ENCODE measurements at places on chromosomes 1 and 21.

DNA sequence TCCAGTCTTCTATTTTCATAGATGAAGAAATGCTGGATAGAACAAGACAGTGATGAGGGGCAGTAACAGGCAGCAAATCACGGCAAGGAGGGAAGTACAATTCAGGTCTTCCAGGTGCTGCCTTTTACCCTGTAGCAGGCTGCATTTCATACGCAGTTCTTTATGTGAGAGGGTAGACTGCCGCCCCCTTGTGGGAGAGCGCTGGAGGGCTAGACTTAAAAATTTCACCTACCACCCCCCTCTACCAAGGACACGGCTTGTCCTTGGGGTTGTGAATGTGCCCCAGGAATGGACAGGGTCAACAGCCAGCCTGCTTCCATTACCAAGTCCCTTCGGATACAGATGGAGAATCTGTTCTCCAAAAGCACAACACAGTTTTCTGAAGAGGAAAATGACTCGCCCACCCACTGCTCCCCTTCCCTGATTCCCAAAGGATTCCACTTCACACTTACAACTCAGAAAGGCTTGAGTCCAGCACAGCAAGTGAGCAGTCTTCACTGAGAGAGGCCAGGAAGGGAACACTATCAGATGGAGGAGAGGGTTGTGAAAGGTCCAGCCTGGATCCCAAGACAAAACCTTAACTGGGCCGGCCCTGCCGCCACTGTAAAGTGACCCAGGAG, 7.4 kb downstream of the WDR77 start:
- peak; percentile 13 for DNase-seq

GRCh38 chr1:58786184-58786926, 2.5 kb upstream of the JUN start:
- DNase-seq, result no peak

- no peak for DNase-seq
These were observed 90.2 kb upstream of the RUNX1 start for GRCh38 chr21:35139382-35139715.

DNA sequence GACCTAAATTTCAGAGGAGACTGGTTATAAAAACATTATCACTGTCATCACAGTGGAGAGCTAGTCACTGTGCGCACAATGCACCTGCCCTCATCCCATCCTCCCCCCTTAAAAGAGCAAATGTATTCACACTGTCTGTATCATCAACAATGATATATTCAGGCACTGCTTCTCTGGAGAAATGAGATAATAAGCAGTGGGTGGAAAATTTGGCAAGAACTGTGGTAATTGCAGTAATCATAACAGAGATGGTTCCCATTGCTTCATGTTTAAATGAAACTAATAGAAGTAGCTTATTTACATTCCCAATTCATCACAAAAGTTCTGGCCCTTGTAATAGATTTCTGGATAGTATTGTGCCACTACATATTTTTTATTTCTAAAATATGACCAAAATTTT, 867.4 kb upstream of the ADGRL2 start:
- no peak for DNase-seq

DNA sequence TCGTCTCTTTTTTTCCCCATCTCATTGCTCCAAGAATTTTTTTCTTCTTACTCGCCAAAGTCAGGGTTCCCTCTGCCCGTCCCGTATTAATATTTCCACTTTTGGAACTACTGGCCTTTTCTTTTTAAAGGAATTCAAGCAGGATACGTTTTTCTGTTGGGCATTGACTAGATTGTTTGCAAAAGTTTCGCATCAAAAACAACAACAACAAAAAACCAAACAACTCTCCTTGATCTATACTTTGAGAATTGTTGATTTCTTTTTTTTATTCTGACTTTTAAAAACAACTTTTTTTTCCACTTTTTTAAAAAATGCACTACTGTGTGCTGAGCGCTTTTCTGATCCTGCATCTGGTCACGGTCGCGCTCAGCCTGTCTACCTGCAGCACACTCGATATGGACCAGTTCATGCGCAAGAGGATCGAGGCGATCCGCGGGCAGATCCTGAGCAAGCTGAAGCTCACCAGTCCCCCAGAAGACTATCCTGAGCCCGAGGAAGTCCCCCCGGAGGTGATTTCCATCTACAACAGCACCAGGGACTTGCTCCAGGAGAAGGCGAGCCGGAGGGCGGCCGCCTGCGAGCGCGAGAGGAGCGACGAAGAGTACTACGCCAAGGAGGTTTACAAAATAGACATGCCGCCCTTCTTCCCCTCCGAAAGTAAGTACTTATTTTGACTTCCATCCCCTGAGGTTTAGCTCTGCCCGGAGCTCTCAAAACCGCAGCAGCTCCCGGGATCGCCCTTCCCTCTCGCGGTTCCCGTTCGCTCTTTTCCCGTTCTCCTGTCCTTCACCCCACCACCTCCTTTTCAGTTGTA, 1.5 kb downstream of the TGFB2 start:
- no peak for DNase-seq

DNA sequence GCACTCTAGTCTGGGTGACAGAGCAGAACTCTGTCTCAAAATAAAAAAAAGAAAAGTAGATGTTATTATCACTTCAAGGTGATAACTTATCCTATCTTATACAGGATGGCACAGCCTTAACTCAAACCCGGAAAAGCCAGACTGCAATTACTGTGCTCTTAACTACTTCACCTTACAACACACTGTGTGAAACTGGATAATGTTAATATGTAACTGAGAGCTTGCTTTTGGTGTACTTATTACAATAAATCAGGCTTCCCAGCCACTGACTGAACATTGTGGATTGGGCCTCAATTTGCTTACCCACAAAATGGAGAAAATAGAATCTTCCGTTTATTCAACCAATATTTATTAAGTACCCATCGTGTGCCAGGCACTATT, 1.4 kb downstream of the ORC1 start:
- DNase-seq, result no peak

GRCh38 chr1:59368008-59368670, 71.2 kb downstream of the FGGY start:
- DNase-seq, result no peak

DNA sequence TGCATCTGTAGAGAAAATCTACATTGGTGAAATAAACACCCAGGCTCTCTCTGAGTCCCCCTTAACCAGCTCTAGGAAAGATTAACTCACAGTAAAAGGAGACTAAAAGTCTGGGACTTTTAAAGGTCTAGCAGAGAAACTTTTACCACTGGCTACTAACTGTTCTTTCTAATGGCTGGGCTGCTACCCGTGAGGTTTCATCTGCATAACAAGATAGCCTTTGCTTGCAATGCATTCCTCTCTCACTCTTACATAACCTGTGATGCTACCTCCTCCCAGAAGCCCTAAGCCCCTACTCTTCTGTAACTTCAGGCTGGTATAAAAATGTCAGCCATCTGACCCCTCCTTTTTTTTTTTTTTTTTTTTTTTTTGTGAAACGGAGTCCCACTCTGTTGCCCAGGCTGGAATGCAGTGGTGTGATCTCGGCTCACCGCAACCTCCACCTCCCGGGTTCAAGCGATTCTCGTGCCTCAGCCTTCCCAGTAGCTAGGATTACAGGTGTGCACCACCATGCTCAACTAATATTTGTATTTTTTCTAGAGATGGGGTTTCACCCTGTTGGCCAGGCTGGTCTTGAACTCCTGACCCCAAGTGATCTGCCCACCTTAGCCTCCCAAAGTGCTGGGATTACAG, 344.2 kb downstream of the RGS7 start:
- DNase-seq, result no peak

- DNase-seq, result no peak
These were observed 3.6 kb downstream of the KCNN3 start for GRCh38 chr1:154866257-154867063.

- no peak for DNase-seq
These were observed 24.2 kb downstream of the CCDC185 start for GRCh38 chr1:223417444-223417843.

DNA sequence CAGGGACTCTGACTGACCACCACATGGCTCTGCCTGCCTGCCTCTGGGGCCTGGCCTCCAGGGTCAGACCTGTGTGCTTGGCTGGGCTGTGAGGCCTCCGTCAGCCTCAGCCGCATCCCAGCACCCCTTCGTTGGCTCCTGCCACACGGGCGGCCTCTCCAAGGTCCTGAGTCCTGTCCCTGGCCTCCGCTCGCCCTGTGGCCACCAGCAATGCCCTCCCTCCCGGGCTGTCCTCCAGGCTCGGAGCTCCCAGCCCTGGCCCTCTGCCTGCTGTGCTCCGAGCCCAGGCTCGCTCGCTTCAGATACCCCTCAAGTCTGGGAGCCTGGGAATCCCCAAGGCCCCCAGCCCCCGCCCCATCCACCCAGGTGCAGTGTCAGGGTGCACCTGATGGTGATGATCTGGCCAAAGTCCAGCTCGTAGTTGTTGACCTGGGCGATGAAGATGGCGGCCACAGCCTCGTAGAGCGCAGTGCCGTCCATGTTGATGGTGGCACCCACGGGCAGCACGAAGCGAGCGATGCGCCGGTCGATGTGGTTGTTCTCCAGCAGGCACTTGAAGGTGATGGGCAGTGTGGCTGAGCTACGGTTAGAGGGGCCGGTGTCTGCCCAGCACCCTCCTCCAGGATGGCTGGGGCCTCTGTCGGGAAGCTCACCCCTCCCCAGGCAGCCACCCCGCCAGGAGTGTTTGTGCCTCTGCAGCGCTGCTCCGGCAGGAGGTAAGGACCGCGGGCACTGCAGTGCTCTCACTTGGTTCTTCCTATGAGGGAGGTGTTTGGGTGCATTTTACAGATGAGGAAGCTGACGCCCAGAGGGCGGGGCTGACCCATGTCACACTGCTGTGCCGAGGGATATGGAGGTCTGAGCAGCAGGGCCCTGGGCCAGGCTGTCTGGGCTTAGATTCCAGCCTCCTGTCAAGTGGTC, 28.5 kb downstream of the PODN start:
- no peak for DNase-seq

- no peak for DNase-seq
These were observed 130.1 kb downstream of the SIM2 start for GRCh38 chr21:36828891-36829515.

- no peak for DNase-seq
These were observed 27.6 kb downstream of the LUZP1 start for GRCh38 chr1:23140940-23141596.

- DNase-seq, result no peak
These were observed 22.4 kb upstream of the RBM15 start for GRCh38 chr1:110316735-110317134.

DNA sequence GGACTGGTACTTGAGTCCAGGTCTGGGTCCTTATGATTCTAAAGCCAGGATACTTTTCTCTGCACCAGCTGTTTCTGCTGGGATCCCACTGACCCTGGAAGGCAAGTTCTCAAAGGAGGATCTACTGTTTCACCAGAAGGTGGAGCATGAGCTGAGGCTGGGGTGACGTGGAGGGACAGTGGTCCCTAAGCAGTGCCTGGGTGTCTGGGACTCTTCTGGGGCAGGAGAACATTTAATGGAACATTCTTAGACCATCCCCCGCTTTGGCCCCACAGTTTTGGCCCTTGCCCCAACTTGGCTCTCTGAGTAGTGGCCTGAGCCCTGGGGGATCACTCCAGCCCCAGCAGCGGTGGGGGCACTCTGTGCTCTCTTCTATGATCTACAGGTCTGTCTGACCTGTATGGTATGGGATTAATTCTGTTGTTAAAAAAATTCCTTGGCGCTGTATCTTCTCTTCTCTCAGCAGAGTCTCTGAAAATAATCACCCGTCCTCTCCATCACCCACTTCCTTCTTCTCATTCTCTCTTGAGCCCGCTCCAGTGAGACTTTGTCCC, 60.3 kb upstream of the CSF3R start:
- DNase-seq, result no peak

DNA sequence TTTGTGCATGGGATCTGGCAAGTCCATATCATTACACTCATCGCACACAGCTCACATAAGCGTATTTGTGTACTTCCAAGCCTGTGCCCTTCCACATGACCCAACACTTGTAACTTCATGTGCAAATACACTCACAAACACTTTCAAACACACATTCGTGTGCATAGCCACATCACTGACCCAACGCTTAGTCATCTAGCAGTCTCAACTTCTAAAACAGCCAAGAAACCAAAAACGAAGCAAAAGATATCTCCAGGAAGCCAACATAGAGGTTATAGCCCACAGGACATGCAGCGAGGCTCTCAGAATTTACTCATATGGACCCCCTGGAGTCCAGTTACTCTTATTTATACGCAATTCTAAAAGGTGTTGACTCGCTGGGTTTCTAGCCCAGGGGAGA, 10.9 kb upstream of the GOLT1A start:
- DNase-seq, result no peak

DNA sequence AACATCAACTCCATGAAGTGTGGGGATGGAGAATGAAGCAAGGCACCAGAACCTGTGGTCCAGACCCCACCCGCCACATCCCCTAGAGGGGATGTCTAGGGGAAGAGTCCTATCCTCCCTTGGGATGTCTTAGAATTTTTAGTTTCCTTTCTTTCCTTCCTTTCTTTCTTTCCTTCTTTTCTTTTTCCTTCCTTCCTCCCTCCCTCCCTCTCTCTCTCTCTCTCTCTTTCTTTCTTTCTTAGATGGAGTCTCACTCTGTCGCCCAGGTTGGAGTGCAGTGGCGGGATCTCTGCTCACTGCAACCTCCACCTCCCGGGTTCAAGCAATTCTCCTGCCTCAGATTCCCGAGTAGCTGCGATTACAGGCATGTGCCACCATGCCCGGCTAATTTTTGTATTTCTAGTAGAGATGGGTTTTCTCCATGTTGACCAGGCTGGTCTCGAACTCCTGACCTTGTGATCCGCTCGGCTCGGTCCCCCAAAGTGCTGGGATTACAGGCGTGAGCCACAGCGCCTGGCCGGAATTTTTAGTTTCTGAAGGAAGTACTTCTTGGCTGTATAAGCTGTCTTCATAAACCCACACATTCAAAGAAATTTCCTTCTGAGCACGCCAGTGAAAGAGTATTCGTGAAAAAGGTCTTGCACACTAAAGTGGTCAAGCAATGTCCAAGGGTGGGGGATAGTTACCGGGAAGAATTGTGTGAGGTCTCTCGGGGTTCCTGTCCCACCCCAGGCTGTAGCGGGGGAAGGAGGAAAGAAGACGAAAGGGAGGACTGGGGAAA, 20.8 kb upstream of the LEFTY2 start:
- DNase-seq, result no peak

- DNase-seq, result no peak
These were observed 25.6 kb downstream of the DISP3 start for GRCh38 chr1:11504599-11504998.

DNA sequence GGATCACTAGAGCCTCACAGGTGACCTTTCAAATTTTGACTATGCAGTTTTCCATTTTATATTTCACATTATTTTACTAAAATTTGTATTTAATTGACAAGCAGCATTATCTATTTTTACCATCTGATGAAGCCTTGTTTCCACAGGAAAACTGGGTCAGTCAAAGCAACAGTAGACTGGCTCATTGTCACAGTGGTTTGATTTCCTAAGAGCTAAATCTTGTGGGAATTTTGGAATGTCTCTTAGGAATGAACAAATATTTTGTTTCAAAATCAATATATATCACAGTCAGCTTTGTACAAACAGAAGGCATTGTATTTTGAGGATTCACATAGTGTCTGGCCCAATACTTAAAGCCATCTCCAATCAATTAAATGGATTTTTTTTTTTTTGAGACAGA, 152.6 kb upstream of the RNPC3 start:
- DNase-seq, result no peak
